ENCODE measurements at places on chromosomes 3 and 15.

GRCh38 chr15:74571191-74571590 lies 30.2 kb downstream of the ARID3B start:
- DNase-seq, result no peak

- no peak for DNase-seq
These were observed 276.7 kb upstream of the SGO1 start for GRCh38 chr3:20462723-20463122.

DNA sequence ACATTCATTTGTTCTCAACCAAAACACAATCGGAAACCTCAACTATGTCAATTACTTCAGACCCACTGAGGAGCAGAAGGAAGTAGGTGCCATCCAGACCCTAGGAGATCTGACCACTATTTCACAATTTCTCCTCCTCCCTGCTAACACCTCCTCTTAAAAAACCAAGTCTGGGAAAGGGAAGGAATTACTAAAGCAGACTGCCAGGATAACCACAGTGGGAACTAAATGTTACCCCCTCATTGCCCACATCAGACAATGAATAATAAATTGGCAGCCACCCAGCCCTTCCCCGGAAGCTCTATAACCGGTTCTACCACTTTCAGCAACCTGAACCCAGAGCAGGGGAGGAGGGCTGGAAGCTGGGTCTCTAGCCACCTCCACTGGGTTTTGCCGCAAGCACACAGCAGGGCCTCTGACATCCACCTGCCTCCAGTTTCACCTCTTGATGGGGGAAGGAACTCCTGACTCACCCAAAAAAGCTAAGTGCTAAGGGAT lies 17.6 kb downstream of the C15orf62 start:
- peak; percentile 31 for DNase-seq

- DNase-seq, result no peak
These were observed 138.8 kb downstream of the THRB start for GRCh38 chr3:24355806-24356205.

DNA sequence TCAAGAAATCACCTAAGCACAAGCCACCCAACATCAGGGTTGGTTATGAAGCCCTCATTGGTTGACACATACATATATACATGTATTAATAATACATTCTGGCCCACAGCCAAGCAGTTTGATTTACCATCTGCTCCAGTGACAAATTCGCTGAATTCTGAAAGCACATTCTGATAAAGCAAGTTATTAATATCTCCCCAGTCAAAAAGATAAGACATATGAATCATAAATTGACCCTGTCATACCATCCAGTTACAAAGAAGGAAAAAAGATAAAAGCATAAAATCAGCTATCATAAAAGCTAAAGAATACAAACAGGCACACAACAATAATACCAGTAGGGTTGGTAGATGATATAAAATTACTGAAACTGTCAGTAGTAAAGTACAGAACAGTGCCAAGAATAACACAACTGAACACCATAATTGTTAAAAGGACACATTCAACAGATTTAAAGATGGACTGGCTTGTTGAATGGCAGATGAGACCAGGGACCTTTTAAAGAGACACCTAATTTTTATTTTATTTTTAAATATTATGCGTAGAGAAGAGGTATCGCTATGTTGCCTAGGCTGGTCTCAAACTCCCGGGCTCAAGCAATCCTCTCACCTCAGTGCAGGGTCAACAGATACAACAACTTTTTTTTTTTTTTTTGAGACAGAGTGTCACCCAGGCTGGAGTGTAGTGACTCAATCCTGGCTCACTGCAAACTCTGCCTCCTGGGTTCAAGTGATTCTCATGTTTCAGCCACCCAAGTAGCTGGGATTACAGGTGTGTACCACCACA lies 7.7 kb downstream of the SNX4 start:
- DNase-seq, result no peak

GRCh38 chr3:2343031-2343682 lies 244.5 kb downstream of the CNTN4 start:
- DNase-seq, result no peak

- DNase-seq, result no peak
These were observed 196.8 kb downstream of the GOLGA6L6 start for GRCh38 chr15:20344601-20345400.

GRCh38 chr3:51891242-51892039 lies 11.7 kb downstream of the IQCF1 start:
- DNase-seq, result no peak

GRCh38 chr15:83813682-83814081 lies 159.8 kb downstream of the ADAMTSL3 start:
- DNase-seq, result no peak

DNA sequence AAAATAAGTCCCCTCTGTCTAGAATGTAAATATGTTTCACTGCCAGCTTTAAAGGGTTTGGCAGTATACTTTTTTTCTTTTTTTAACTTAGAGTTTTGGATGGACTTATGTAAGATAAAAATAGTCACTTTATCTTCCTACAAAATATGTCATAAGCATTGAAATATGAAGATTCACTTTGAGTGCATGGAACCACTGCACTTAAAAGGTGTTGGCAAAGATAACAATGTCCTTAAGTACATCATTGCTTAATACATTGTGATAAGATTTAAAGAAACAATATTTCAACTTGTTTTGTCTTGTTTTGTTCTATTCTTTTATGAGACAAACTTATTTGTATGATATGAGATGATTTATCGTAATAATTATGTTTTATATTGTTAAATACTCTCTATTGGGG lies 66.3 kb upstream of the NAALADL2 start:
- DNase-seq, result no peak

- DNase-seq, result no peak
These were observed 340.5 kb downstream of the TBC1D5 start for GRCh38 chr3:17401912-17402311.

- no peak for DNase-seq
These were observed 243.2 kb upstream of the SUCLG2 start for GRCh38 chr3:67897351-67898336.

DNA sequence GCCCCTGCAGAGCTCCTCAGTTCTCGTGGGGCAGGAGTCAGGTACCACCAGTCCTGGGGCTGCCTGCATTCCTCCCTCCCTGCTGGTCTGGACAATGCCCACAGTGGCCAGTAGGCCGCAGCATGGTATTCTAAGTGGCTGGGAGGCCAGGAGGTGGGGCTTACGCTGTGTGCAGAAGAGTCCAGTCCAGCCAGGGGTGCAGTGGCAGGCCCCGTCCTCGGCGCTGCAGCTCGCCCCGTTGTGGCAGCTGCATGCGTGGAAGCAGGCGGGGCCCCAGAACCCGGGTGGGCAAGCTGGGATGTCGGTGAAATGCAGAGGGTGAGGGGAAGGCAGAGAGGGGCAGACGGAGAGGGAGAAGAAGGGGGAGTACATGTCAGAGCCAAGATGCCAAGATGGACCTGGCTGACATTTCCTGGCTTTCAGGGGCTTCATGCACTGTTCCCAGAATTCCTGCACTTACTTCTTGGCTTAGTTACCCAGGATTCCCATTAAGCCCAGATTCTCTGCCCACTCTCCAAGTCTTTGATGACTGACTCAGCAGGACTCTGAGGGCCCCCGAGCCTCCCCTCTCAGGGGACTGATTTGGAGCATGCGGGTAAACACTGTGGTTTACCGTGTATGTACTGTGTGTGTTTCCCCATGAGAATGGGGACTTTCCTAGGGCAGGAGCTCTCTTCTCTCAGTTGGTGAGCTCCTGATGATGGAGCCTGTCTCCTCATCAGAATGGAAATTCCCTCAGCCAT lies 47.5 kb downstream of the RAB11A start:
- DNase-seq, result no peak

GRCh38 chr15:84099181-84099580 lies 136.4 kb upstream of the GOLGA6L4 start:
- no peak for DNase-seq

DNA sequence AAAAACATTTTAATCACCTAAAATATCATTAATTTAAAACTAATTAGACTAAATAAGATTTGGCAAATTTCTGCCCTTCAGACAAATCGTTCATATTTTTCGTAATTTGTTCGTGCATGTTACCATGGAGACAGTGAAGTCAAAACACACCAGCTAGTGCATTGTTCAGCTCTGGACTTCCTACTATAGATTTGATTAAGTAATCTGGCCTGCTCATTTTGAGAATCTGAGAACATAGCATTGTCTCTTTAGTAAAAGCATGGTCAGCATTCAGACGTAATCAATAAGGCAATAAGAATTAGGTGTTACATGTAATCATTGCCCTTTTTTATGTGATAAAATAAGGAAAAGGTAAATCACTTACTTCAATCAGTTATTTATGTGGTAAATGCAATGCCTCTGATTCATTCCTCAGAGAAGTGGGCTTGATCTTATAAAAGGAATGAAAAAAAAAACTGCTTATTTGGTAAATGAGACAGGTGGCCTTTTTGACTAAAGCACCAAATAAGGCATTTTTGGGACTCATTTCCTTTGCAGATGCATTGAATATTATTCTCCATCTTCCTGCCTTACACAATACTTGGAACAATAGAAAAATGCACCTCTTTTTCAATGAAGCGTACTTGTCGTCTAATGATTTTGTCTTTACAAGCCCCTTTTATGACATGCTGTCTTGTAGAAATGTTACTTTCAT lies 84.5 kb upstream of the FNDC3B start:
- DNase-seq, result no peak

DNA sequence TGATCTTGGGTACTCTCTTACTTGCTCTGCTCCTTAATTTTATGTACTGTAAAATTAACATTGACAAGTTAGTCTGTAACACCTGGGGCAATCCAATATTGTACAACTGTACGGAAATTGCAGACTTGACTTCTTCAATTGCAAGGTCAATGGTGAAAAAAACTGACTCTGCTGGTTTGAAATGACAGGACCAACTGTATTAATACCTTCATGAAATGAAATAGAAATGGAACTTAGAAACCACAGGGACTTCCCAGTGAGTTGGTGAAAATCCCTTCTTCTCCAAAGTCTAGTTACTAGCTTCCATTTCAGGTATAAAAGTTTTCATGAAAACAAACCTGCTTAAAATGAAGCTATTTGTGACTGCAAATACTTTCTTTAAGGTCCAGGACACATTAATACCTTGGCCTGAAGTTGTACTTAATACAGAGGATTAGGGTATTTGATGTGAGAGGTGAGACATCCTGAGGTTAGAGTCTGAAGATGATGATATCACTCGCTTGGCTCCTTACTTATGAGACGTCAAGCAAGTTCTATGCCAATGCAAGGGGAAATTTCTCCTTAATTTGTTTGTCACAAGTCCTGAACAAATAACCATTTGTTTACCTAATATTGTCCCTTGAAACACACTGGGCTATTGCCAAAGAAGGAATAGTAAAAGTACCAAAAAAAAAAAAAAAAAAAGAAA lies 226.2 kb upstream of the TP63 start:
- DNase-seq, result no peak

DNA sequence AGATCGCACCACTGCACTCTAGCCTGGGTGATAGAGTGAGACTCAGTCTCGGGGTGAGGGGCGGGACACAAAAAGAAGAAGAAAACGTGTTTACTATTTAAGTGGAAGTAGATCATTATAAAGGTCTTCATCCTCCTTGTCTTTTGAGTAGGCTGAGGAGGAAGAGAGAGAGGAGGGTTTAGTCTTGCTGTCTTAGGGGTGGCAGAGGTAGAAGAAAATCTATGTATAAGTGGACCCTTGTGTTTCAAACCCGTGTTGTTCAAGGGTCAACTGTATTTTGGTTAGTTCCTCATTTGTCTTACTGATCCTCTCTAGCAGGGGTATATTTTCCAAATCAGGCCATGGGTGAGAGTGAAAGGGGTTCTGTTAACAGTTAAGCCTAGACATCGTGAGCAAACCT lies 40.1 kb downstream of the TRIM71 start:
- DNase-seq, result no peak

- no peak for DNase-seq
These were observed 9.5 kb downstream of the EPB42 start for GRCh38 chr15:43211224-43211735.

- DNase-seq, result no peak
These were observed 100.3 kb downstream of the LRRK1 start for GRCh38 chr15:101019366-101019896.

DNA sequence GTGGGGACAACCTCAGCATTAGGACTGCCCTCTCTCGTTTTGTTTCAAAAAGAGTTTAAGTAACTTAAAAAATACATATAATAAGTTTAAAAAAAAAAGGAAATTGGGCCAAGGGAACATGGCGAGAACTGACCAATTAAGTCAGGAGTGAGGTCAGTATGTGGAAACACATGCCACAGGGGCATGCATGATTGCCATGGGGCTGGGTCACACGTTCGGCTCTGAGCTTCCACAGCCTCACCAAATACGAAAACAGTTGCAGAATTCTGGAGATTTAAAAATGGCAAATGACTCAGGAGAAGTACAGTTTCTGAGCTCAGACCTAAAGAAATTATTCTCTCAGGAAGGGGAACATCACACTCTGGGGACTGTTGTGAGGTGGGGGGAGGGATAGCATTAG lies 24.1 kb downstream of the PDE8A start:
- DNase-seq, result no peak
